Stimulated activated CD4-positive, alpha-beta T cell treated with anti-CD3 and anti-CD28 coated beads, Interleukin-12 subunit alpha, Interleukin-12 subunit beta, amount 100 ng/mL, for 4 hours (primary cell): ENCODE measurements at places on chromosomes 7 and 10.

- no peak for DNase-seq
Measured at GRCh38 chr7:143002898-143003297, 24.0 kb downstream of the OR9A2 start.

GRCh38 chr10:21100871-21101514 is 203.9 kb upstream of the NEBL start:
- no peak for DNase-seq

DNA sequence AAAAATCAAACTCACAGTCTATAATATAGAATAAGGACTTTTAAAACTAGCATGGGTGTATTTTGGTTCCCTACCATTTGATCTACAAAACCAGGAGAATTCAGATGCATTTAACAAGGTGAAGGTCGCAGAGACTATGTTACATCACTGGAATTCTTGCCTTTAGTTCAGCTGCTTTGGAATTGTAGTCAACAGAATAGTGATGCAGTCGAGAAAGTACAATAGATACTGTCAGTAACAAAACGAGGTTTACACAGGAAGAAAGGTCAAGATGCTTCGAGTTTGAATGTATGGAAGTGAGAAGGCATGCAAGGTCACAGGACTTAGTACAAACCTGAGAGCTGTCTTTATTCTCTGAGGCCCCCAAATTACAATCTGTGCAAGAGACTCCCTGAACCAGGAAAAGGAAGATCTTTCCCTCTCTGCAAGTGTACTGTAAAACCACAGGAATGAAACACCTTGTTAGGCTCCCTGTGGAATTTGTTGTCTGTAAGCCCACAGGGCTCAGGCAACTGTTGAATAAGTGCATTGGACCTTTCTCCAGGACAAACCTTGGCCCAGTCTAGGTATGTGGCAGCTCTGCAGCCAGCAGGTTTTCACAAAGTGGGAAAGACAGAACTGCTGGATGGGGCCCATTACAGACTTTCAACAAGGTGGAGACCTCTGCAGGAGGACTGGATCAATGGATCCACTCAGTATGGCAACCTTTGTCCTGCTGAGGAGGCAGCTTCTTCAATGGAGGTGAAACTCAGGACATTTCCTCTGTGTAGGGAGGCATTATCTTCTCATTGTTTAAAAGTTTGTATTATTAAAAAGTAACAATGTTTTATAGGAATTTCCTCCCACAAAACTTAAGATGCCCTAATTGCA is 101.1 kb upstream of the GSDME start:
- no peak for DNase-seq

GRCh38 chr7:97639036-97639435 is 92.8 kb upstream of the TAC1 start:
- no peak for DNase-seq

GRCh38 chr10:88489107-88489506 is 94.0 kb downstream of the RNLS start:
- DNase-seq, result no peak

GRCh38 chr7:47285860-47286491 is 295.9 kb downstream of the TNS3 start:
- DNase-seq, result no peak

- DNase-seq, result no peak
Measured at GRCh38 chr10:42475168-42476098, 162.9 kb downstream of the ZNF33B start.

- DNase-seq, result no peak
Measured at GRCh38 chr7:2251841-2252771, 10.1 kb downstream of the NUDT1 start.

DNA sequence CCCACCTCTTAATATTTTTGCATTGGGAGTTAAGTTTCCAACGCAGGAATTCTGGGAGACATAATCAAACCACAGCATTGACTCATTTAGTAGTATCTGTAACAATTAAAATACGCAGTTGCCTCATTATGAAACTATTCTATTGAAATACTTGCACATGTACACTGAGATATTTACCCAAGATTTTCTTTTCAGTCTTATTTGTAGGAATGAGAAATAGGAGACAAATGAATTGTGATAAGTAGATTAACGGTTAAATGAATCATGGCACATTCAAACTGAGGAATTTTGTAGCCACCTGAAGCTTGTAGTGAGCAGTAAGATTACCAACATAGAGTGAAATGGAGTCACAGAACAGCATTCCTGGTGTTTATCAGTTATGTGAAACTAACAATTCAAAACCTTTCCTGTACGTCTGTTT is 18.1 kb downstream of the RP9 start:
- no peak for DNase-seq

DNA sequence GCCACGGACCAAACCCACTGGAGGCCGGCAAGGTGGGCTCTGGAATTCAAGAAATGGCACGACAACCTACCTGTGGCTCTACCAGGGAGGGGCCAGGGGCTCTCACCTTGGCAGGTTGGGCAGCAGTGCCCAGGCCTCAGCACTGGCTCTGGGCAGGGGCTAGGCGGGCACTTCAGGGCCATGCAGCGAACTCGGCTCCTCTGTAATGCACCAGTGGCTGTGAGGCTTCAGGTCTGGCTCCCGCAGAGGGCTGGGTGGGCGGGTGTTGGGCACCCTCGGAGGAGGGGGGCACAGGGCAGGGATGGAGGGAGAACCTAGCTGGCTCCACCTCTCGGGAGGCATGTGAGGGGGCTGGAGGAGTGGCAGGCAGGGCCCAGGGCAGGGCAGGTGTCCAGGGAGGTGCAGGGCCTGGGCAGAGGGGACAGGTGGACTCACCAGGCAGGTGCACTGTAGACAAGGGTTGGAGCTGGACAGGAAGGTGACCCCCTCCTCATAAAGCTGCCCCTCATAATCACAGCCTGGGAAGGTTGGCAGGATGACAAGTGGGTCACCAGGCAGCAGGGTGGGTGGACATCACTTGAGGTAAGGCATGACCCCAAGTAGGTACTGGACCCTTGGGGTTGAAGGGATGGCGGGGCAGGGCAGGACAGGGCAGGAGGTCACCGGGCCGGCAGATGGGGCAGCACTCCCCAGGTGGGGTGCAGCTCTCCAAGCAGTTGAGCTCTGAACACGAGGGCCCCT is 6.7 kb downstream of the KCP start:
- DNase-seq, result no peak

- DNase-seq, result no peak
Measured at GRCh38 chr7:32216759-32217158, 146.6 kb upstream of the PDE1C start.

DNA sequence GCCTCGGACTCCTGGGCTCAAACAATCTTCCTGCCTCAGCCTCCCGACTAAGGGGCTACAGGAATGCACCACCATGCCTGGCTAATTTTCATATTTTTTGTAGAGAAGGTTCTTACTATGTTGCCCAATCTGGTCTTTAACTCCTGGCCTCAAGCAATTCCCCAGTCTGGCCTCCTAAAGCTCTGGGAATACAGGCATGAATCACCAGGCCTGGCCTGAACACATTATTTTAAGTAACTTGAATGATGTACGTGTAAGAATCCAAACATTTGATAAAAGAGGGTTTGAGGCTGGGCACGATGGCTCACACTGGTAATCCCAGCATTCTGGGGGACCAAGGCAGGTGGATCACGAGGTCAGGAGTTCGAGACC is 13.0 kb upstream of the BAMBI start:
- DNase-seq, result no peak

DNA sequence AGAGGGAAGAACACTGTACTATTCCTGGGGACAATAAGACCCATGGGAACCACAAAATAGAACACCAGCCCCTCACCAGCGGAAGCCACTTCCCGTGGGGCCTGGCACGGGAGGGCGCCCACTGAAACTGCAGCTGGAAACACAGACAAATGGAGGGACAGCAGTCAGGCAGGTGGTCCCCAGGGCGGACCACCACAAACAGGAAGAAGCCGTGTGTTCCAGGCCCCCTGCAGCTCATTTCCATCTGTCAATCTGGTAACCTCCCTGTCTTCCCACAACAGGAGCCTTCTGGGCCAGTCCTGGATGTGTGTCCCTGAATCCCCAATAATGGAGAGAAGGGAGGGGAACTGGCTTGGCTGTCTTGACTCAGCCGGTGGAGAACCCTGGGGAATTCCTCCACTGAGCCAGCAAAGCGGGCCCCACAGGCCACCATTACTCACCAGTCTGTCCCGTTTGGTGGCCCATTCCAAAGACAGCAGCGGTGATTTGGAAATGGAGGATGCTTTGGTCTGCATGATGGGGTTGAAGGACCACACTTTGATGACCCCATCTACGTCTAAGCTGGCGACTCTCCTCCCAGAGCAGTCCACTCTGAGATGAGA is 16.7 kb downstream of the WDR91 start:
- DNase-seq, result no peak

- no peak for DNase-seq
Measured at GRCh38 chr7:127824682-127825081, 172.7 kb downstream of the SND1 start.

DNA sequence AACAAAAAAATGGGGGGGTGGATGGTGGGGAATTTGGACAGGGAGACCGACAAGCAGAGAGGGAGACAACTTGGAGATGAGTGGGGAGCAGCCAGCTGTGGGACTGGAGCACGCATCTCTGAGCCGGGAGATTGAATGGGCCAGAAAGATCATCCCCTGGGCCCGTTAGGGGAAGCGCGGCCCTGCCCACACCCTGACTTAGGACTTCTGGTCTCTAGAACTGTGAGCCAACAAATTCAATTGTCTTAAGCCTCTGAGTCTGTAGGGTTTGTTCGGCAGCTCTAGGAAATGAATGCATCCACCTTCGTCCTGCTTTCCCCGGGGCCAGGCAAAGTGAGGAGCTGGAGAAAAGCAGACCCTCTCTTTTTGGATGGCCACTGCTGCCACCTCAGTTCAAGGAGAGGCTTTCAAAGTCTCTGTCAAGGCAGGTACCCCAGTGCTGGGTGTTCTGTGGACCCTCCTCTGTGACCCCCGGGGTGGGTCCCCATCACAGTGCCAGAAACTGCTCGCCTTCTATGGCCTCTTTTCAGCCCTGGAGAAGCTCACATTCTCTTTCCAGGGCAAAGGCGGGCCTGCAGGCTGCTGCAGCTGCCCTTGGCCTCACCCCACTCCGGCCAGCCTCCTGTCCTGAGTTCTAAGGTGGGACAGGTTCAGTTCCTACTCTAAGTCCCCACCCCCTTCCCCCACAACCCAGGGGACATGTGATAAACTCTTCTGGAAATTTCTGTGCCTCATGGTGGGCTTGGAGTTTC is 423.2 kb downstream of the RPS24 start:
- DNase-seq, result no peak

DNA sequence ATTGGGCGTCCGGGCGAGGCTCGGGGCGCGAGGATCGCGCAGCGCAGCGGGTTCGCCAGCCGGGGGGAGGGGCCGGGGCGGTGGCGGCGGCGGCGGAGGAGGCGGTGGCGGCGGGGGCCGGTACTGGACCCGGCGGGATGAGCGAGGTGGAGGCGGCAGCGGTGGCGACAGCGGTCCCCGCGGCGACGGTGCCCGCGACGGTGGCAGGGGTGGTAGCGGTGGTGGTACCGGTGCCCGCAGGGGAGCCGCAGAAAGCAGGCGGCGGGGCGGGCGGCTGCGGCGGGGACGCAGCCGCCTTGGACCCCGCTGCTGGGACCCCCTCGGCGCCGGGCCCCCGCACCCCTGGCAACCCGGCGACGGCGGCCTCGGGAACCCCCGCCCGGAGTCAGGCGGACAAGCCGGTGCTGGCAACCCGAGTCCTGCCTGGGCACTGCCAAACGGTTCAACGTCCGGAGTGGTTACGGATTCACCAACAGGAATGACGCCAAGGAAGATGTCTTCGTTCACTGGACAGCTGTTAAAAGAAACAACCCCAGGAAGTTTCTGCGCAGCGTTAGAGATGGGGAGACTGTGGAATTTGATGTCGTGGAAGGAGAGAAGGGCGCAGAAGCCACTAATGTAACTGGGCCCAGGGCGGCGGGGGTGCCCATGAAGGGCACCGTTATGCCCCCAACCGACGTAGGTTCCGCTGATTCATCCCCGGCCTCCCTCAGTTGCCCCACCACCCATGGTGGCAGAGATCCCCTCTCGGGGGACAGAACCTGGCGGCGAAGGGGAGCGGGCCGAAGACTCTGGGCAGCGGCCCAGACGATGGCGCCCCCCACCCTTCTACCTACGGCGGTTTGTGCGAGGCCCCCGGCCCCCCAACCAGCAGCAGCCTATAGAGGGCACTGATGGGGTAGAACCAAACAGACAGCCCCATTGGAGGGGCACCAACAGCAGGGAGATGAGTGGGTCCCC is 100.3 kb upstream of the CPXM2 start:
- DNase-seq, result no peak

DNA sequence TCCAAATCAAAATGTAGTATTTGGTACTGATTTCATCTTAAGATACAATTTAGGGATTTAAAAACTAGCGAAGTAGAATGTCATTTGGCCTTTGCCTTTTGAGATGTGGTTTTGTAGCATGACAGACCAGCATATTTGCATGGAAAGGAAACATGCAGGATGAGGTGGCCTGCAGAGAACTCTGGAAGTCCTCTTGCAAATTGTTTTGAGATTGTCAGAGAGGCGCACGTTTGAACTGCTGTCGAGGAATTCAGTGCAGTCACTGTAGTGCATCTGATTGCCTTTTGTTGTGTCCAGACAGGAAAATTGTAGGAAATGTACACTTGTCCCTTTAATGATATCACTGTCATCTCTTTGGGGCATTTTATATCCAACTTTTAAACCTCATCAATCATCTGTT is 136.7 kb downstream of the CELF2 start:
- no peak for DNase-seq

DNA sequence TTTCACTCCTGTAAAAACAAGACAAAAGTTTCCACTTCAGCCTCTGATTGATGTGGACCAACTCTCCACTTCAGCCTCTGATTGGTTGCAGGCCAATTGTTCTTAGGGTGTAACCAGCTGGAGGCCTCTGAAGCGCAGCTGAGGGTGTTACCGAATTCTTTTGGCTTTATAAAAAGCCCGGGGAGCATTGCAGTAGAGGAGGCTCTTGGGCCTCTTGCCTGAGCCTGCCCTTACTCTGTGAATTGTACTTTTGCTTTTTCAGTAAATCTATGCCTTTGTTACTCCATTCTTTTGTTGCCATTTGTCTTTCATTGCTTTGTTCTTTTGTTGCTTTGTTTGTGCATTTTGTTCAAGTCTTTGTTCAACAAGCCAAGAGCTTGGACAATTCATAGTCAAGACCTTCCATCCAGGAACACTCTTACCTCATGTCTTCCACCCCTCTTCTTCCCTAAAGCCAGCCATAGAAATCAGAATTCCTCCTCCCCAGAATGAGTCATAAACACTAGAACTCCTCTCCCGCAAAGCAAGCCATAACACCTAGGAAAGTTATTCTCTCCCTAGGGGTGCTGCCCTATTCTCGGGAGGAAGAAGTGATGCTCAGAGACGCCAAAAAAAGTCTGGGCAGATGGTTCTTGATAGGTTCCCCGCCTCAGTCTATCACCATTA is 53.5 kb upstream of the ARMC3 start:
- no peak for DNase-seq
